ENCODE measurements at places on chromosomes 7 and 10.

DNA sequence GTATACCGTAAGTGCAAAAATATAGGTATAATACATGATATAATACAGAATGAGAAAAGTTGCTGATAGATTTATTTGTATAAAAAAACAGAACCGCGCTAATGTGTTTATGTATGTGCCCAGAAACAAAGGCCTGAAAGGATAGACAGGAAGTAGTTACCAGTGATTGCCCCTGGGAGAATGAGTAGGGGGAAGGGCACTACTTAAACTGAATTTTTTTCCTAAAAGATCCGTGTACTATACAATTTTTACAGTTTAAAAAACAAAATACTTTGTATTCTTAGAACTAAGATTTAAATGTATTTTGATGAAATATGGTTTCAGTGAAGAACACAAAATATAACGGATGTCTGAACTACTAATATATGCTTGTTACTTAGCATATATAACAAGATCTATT, 2.9 kb downstream of the IPMK start:
- H3K27ac ChIP-seq = peak overlapping the region; percentile 81
- DNase-seq = peak; percentile 67
- H3K36me3 ChIP-seq = no peaks in the 10 kb centered on the region
- peak overlapping the region; percentile 69 for H3K4me3 ChIP-seq

GRCh38 chr10:101244321-101245050, 15.2 kb upstream of the LBX1 start:
- no peak for DNase-seq
- no peaks in the 10 kb centered on the region for H3K36me3 ChIP-seq
- H3K27me3 ChIP-seq = peaks cover 46% of the 10 kb centered on the region
- no peak overlapping the region for H3K4me3 ChIP-seq
- no peak overlapping the region for H3K27ac ChIP-seq
- H3K4me1 ChIP-seq = no peaks in the 10 kb centered on the region

DNA sequence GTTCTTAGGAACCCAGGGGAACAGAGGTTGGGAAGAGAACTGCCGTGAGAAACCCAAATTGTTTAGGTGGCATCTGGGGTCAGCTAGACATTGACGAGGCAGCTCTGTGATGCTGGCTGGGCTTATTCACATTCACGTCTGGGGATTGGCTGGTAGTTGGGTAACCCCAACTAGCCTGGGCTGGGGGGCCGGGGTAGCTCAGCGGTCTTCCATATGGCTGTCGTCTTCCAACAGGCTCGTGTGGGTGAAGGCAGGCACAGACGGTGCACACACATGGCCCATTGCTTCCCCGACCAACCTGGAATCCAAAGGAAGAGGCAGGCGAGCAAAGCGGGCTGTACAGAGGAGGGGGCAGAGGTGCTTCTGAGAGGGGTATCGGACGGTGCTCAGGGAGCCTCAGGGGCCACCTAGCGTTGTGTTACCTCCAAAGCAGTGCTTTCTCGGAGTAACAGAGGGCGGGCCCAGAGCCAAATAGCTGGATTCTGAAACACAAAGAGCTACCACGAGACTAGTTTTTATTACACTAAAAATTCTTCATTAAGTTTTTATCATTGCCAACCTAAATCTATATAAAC, 34.5 kb downstream of the MKI67 start:
- no peak overlapping the region for H3K4me3 ChIP-seq
- H3K27me3 ChIP-seq = no peaks in the 10 kb centered on the region
- peaks cover 7% of the 10 kb centered on the region for H3K36me3 ChIP-seq

- no peak overlapping the region for H3K4me3 ChIP-seq
- H3K27me3 ChIP-seq = no peaks in the 10 kb centered on the region
- no peaks in the 10 kb centered on the region for H3K4me1 ChIP-seq
- no peak overlapping the region for H3K27ac ChIP-seq
- H3K36me3 ChIP-seq = no peaks in the 10 kb centered on the region
Measured at GRCh38 chr7:125773113-125773785, 843.6 kb upstream of the POT1 start.

DNA sequence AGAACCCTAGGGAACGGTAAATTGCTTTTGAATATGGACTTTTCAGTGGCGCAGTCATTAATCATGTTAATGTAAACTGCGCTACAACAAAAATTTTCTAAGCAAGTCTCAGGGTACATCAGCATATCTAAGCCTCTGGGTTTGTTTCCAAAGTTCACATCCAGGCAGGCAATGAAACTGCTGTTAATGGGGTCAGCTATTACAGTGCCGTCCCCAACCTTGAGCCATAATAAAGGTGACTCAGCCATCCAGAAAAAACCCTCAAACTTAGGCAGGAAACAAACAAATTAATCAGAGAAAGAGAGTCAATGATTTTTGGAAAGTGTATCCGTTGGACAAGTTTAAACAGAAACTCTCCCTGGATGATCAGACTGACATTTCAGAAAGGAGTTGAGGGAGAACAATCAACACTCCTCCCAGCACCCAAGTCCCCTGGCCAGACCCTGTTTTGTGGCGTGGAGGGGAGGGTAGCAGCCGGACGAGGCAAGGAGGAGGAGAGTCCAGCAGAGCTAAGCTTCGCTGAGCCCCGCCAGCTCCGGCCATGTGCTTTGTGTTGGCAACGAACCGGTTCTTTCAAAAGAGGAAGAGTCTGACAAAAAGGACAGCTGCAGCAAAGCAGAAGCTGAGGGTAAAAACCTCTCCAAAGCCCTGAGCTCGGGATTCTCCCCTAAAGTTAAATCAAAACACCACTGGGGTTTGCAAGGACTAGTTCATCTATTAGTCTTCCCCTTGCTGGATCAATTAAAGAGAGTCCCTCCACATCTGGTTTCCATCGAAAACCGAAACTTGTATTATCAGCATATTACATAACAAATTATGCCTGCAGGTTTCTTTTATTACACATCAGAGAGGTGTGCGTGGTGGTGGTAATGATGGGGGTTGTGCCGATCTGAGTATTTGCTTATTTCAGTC, 3.6 kb downstream of the FAM53B start:
- peaks cover 28% of the 10 kb centered on the region for H3K4me1 ChIP-seq
- H3K27me3 ChIP-seq = no peaks in the 10 kb centered on the region
- no peak for DNase-seq
- H3K36me3 ChIP-seq = no peaks in the 10 kb centered on the region
- no peak overlapping the region for H3K27ac ChIP-seq
- H3K4me3 ChIP-seq = no peak overlapping the region

- H3K27me3 ChIP-seq = peaks cover 32% of the 10 kb centered on the region
- no peaks in the 10 kb centered on the region for H3K4me1 ChIP-seq
- no peak overlapping the region for H3K27ac ChIP-seq
- DNase-seq = no peak
- no peaks in the 10 kb centered on the region for H3K36me3 ChIP-seq
Measured at GRCh38 chr7:47875998-47876744, 72.1 kb downstream of the PKD1L1 start.

DNA sequence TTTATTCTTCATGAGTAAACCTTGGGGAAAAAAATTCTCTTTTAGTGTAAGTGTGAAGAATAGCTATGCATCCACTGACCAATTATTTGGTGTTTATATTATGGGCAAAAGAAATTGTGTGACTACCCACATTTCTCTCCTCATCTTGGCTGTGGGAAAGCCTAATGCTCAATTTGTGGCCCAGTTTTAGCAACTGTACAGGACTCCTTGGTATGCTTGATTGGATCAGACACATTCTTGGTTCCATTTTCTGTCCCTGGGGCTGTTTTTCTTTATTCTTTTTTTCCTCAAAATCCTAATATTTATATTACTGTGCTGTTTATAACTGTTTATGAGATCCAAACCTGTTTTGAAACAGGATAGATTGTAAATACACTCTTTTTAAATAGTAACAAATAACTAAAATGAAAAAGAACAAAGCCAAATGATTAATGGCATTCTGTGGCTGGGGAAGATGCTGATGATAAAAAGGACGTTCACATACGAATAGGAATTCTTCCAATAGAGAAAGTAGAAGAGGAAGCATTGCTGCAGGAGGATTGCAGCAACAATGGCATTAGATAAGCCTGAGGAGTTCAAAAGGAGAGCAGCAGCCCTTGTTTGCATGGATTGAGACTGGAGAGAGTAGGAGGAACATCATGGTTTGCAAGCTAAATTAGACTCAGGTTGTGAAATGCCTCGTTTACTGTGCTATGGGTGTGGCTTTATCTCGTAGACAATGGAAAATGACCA, 580.5 kb downstream of the INHBA start:
- H3K36me3 ChIP-seq = no peaks in the 10 kb centered on the region
- H3K4me1 ChIP-seq = no peaks in the 10 kb centered on the region
- no peaks in the 10 kb centered on the region for H3K27me3 ChIP-seq
- no peak overlapping the region for H3K4me3 ChIP-seq

- no peak overlapping the region for H3K4me3 ChIP-seq
- H3K27ac ChIP-seq = no peak overlapping the region
- H3K36me3 ChIP-seq = no peaks in the 10 kb centered on the region
- peak; percentile 22 for DNase-seq
- peaks cover 4% of the 10 kb centered on the region for H3K4me1 ChIP-seq
Measured at GRCh38 chr10:107166403-107166802, 1.9 kb upstream of the SORCS1 start.

GRCh38 chr7:116802144-116802745, 60.1 kb upstream of the CAPZA2 start:
- H3K4me3 ChIP-seq = peak overlapping the region; percentile 6
- H3K4me1 ChIP-seq = peaks cover 62% of the 10 kb centered on the region
- DNase-seq = peak; percentile 75

- no peaks in the 10 kb centered on the region for H3K27me3 ChIP-seq
- no peaks in the 10 kb centered on the region for H3K36me3 ChIP-seq
- no peak overlapping the region for H3K27ac ChIP-seq
- no peak overlapping the region for H3K4me3 ChIP-seq
- DNase-seq = no peak
- H3K4me1 ChIP-seq = no peaks in the 10 kb centered on the region
Measured at GRCh38 chr10:124105594-124105993, 12.2 kb upstream of the CHST15 start.

DNA sequence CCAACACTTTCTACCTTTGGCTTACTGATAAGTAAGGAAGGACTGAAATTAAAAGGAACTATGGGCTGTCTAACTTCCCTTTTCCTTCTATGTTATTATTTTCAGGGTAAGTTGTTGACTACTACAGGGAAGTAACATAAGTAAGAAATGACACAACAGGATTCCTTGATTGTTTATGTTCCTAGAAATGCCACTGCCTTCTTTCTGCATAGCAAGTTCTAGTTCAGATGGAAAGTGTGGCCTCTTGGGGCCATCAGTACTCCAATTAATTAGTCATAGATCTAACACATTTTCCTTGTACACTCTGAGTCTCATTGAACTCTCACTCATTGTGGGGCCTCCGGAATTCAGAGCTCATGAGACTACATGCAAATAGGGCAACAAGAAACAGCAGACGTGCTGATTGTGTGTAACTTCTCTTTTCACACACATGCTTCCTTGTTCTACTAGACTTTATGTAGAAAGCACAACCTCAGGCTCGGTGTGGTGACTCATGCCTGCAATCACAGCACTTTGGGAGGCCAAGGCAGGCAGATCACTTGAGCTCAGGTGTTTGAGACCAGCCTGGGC, 35.3 kb upstream of the HIBADH start:
- H3K36me3 ChIP-seq = no peaks in the 10 kb centered on the region
- H3K4me3 ChIP-seq = no peak overlapping the region
- H3K27ac ChIP-seq = no peak overlapping the region
- H3K27me3 ChIP-seq = no peaks in the 10 kb centered on the region
- H3K4me1 ChIP-seq = no peaks in the 10 kb centered on the region

GRCh38 chr7:131455001-131455400, 101.4 kb downstream of the PODXL start:
- peaks cover 4% of the 10 kb centered on the region for H3K36me3 ChIP-seq
- no peak overlapping the region for H3K27ac ChIP-seq
- peaks cover 8% of the 10 kb centered on the region for H3K4me1 ChIP-seq

DNA sequence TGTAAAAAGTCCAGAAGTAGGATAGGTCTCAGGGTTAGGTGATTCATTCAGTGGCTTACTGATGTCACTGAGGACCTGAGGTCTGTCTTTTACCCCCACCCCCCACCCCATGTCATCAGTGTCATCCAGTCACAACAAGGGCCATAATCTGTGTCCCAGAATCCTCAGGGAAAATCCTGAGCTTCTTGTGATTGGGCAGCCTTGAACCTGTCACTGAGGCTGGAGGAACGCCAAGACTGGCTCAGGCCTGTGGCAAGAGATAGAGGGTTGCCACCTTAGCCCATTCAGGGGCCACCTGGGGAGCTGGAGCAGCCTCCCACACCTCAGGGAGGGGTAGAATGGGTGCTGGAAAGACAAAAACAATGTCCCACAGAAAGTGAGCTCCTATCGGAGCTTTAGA, 29.7 kb downstream of the NUB1 start:
- no peak overlapping the region for H3K27ac ChIP-seq
- no peak for DNase-seq
- H3K36me3 ChIP-seq = no peaks in the 10 kb centered on the region
- H3K4me1 ChIP-seq = no peaks in the 10 kb centered on the region
- H3K27me3 ChIP-seq = no peaks in the 10 kb centered on the region
- H3K4me3 ChIP-seq = no peak overlapping the region

GRCh38 chr10:132066186-132066585, 440 bp downstream of the JAKMIP3 start:
- H3K27me3 ChIP-seq = no peaks in the 10 kb centered on the region
- peak overlapping the region; percentile 53 for H3K27ac ChIP-seq
- peak; percentile 21 for DNase-seq

DNA sequence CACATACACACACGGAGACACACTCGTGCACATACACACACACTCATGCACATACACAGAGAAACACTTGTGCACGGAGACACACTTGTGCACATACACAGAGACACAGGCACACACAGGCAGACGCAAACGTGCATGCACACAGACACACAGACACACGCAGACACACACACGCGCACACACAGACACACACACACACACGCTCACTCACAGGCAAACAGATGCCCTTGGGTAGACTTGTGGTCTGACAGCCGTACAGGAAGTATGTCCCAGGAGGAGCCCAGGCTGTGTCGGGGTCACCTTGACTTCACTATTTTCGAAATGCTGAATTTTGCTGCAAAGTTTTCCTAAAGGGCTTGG, 538.0 kb downstream of the DNAJB6 start:
- no peak overlapping the region for H3K4me3 ChIP-seq
- DNase-seq = no peak
- no peak overlapping the region for H3K27ac ChIP-seq

- H3K36me3 ChIP-seq = no peaks in the 10 kb centered on the region
- DNase-seq = no peak
Measured at GRCh38 chr7:19249281-19249680, 104.1 kb upstream of the FERD3L start.

DNA sequence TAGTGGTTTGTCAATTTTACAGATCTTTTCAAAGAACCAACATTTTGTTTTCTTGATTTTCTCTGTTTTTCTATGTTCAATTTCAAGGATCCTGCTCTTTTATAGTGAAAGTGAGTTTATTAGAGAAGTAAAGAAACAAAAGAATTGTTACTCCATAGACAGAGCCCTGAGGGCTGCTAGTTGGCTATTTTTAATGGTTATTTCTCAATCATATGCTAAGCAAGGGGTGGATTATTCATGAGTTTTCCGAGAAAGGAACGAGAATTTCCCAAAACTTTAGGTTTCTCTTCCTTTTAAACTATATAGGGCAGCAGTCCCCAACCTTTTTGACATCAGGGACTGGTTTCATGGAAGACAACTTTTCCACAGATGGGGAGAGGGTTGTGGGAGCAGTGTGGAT, 165.0 kb downstream of the CCSER2 start:
- H3K27me3 ChIP-seq = no peaks in the 10 kb centered on the region
- H3K4me3 ChIP-seq = no peak overlapping the region
- H3K4me1 ChIP-seq = no peaks in the 10 kb centered on the region
- no peak for DNase-seq
- no peaks in the 10 kb centered on the region for H3K36me3 ChIP-seq

All from A673 (cell line).